ENCODE measurements at places on chromosomes 6 and 20. TPM values are rescaled to one million over a fixed set of nuclear protein-coding genes. Genes with fewer than 3 reads are reported as not detected.

Gene PRICKLE4
- 0.26 TPM for total RNA-seq

Gene LY6G5C
- 0.51 TPM for total RNA-seq

Gene TNNC2
- total RNA-seq = 1.3 TPM

Gene CDSN
- not detected for total RNA-seq

Gene PRPH2
- total RNA-seq = 5.1 TPM

Gene MCCD1
- total RNA-seq = not detected

Gene OSTM1
- 31.9 TPM for total RNA-seq

Gene ADAM33
- total RNA-seq = 37.2 TPM

Gene SASH1
- total RNA-seq = 38.6 TPM

Gene ETV7
- 1.0 TPM for total RNA-seq

Gene CTNNBL1
- 28.5 TPM for total RNA-seq
